ENCODE measurements at places on chromosomes 16 and 17.
A peak's percentile ranks its signal among the peaks of the same experiment; 100 is the strongest.

GRCh38 chr16:56657555-56658326, at the start of gene MT1F:
MT1F (plus strand) TSS chr16:56657959; CDS start chr16:56658059, 100 bp downstream.
- DNase-seq = no peak

DNA sequence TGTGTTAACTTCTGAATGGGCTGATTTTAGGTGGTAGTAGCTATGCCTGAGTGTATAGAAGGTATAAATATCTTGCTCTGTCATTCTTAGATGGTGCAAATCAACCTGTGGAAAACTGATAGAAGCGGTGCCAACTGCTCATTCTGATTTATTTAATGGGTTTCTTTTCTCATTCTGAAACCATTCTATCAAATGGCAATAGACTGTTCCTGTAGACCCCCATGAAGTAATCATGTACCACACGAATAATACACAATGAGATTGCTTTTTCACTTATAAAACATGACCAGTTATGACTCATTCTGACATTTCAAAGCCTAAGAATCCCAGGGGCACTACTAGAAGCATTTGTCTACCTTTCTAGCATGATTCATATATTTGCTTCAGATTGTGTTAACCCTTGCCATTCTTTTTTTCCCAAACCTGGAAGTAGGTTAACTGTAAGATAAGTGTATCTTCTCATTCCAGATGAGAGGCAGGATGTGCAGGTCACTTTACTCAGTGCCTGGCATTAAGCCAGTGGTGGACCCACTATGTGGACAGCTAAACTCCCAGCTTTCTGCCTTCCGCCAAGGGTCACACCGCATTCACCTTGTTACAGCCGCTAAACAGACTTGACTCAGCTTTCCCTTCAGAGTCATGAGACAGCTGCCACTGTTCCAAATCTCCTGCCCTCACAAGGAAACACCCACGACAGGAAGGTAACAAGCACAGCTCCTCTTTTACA, 16.4 kb upstream of the SLC16A11 start:
- DNase-seq = peak; percentile 92

- no peak for DNase-seq
Measured at GRCh38 chr16:9971907-9972306, 210.3 kb downstream of the GRIN2A start.

GRCh38 chr16:79982361-79982760, 381.8 kb upstream of the MAF start:
- no peak for DNase-seq

- DNase-seq = no peak
Measured at GRCh38 chr17:17946093-17946492, 26.1 kb downstream of the TOM1L2 start.

GRCh38 chr16:27314161-27314723, 468 bp downstream of the IL4R start:
- peak; percentile 82 for DNase-seq

GRCh38 chr16:57376313-57376818, 4.1 kb downstream of the CX3CL1 start:
- no peak for DNase-seq

GRCh38 chr16:8945626-8946296, 17.9 kb downstream of the USP7 start:
- no peak for DNase-seq

DNA sequence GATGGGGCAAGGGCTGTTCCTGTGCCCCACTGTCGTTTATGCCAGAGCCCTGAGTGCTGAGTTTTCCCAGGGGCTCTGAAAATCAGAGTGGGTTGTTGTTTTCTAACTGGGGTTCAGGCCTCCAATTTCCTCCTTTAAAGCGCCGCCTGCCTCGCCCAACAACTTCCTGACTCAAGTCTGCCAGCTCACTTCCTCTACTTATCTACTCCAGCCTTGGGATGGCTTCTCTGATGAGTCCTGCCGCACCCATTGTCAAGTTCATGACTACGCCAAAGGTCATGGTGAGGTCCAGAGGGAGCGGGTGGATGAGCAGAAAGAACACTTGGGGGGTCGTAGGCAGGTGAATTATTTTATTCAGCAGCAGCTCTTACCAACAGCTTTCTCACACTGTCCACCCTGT, 104.7 kb downstream of the UTP18 start:
- no peak for DNase-seq

DNA sequence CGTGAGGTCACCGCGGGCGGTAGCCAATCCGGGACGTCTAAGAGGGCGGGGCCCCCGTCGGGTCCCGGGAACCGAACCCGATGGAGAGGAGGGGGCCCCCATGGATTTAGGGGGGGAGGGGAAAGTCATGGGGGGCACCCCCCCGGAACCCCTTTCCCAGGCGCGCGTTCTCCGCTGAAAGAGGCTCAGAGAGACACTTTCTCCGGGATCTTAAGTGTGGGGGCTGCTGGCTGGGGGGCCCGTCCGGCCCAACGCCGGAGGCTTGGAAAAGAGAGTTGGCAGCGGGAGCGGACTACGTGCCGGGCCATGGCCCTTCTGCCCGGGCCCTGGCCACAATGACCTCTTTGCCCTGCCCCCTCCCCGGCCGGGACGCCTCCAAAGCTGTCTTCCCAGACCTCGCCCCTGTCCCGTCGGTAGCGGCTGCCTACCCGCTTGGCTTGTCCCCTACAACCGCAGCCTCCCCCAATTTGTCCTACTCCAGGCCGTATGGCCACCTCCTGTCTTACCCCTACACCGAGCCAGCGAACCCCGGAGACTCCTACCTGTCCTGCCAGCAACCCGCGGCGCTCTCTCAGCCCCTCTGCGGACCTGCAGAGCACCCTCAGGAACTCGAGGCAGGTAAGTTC, at the start of gene DLX4:
TSS of gene DLX4 (plus strand) at position 57 of the 626 bp plus-strand sequence. CDS start at position 336, 279 bp downstream.
- DNase-seq = no peak

GRCh38 chr17:50685334-50685665, 22.4 kb downstream of the ANKRD40 start:
- no peak for DNase-seq

- DNase-seq = no peak
Measured at GRCh38 chr17:54237911-54238515, 415.3 kb downstream of the KIF2B start.

DNA sequence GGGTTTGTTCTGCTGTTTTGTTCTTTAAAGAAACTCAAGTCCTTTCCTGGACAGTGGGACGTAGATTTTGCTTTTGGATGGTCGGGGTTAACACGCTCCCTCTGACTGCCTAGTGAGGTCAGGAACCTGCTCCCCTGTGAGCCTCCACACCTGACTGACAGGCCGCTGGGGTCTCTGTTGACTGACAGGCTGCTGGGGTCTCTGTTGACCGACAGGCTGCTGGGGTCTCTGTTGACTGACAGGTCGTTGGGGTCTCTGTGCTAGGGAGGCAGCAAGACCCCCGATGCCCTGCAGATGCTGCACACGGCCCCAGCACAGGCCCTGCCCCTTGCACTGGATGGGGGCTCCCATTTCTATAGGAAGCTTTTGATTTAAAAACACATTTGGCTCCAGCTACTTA, 33.5 kb downstream of the LMF1 start:
- no peak for DNase-seq

DNA sequence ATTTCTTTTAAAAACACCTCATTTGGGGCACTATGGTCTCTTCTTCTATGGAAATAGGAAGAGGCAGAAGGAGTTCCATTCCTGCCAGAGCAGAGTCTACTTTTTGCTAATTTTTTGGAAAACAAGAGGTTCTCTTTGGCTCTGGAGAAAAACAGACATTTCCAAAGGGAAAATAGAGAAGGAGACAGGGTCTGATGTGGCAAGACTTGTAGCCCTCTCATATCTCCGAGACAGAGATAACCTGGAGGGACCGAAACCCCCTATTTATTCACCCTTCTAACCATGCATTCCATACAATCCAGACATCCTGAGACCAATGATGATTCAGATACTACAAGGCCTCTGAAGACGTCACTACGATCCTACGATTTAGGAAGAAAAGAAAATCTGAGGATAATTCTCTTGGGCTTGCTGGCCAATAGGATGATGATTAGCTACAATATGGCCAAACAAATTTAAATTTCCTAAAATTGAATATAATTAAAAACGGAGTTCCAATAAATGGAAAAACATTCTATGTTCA, 70.2 kb downstream of the HIC1 start:
- DNase-seq = no peak

- no peak for DNase-seq
Measured at GRCh38 chr17:40617678-40618240, 29.9 kb downstream of the SMARCE1 start.
